CD4-positive, alpha-beta memory T cell (primary cell): ENCODE measurements at places on chromosomes 4 and X. TPM values are rescaled to one million over a fixed set of nuclear protein-coding genes. Genes with fewer than 3 reads are reported as not detected.

FDCSP gene
- total RNA-seq = not detected

CT45A10 gene
- total RNA-seq = not detected

DNA sequence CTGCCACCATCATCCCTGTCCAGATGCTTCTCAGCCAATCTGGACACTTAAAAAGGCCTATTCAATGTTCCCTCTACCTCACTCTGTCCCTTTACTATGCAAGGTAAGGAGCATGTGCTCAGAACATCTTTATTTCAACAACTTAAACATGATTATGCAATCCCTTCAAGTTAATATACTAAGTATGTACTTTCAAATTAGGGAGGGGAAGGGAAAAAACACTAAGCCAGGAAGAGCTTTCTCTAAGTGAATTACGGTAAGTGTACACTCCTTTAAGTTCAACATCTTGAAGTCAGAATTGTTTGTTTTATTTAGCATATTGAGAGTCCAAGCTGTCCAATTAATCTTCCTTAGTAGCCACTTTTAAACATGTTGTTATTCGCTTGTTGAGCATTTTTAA, 14.1 kb downstream of the SLC10A7 start:
- no peak overlapping the region for H3K4me3 ChIP-seq
- H3K27ac ChIP-seq = no peak overlapping the region
- H3K4me1 ChIP-seq = no peaks in the 10 kb centered on the region
- no peak for DNase-seq

- no peak overlapping the region for H3K27ac ChIP-seq
- H3K36me3 ChIP-seq = no peaks in the 10 kb centered on the region
- no peak overlapping the region for H3K4me3 ChIP-seq
- H3K4me1 ChIP-seq = no peaks in the 10 kb centered on the region
Measured at GRCh38 chrX:140104760-140105159, 139.4 kb upstream of the CXorf66 start.

DNA sequence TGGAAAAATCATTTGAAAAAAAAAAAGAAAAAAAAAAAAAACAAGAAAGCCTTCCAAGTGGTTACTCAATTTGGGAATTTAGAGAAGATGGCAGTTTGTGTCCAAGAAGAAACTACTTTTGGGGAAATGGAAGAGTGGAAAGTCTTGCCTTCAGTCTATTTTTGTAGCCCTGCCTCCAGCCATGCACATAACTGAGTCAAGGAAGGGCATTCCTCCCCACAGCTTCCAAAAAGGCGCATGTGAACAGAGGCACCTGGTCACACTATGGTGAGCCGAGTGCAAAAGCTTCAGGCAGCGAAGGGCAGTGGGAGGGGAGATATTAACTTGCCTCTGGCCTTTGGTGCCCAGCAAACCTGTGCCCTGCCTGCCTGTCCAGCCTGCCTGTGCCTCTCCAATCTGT, 163.7 kb downstream of the SMIM20 start:
- DNase-seq = no peak
- peaks cover 40% of the 10 kb centered on the region for H3K4me1 ChIP-seq
- no peaks in the 10 kb centered on the region for H3K36me3 ChIP-seq
- H3K4me3 ChIP-seq = no peak overlapping the region
